ENCODE measurements at places on chromosomes 1 and 21. TPM values are rescaled to one million over a fixed set of nuclear protein-coding genes. Genes with fewer than 3 reads are reported as not detected.

Gene FCER1A
- total RNA-seq = 2.4 TPM

Gene PEX19
- total RNA-seq = 69.8 TPM

Gene LRRC71
- total RNA-seq = not detected

Gene NGF
- total RNA-seq = not detected

Gene CELA3B
- not detected for total RNA-seq

Gene TCHH
- 0.08 TPM for total RNA-seq

Gene TLCD4
- not detected for total RNA-seq

Gene MYBPH
- total RNA-seq = not detected

Gene KCNK2
- total RNA-seq = not detected

- no peak for DNase-seq
Observed at GRCh38 chr21:15894596-15894995, 164.8 kb downstream of the USP25 start.

DNA sequence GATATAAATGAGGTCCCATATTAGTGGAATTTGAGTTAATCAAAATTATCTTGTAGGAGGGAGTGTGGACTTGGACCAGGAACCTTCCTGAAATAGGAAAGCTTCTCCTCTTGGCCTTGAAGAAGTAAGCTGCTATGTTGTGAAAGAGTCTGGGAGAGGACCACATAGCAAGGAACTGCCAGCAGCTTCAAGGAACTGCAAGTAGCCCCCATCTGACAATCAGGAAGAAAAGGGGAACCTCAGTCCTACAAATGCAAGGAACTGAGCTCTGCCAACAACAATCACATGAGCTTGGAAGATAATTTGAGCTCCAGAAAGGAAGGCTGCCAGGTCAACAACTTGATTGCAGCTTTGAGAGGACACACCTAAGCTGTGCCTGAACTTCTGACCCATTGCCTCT is 8.2 kb upstream of the PRMT6 start:
- no peak for DNase-seq

DNA sequence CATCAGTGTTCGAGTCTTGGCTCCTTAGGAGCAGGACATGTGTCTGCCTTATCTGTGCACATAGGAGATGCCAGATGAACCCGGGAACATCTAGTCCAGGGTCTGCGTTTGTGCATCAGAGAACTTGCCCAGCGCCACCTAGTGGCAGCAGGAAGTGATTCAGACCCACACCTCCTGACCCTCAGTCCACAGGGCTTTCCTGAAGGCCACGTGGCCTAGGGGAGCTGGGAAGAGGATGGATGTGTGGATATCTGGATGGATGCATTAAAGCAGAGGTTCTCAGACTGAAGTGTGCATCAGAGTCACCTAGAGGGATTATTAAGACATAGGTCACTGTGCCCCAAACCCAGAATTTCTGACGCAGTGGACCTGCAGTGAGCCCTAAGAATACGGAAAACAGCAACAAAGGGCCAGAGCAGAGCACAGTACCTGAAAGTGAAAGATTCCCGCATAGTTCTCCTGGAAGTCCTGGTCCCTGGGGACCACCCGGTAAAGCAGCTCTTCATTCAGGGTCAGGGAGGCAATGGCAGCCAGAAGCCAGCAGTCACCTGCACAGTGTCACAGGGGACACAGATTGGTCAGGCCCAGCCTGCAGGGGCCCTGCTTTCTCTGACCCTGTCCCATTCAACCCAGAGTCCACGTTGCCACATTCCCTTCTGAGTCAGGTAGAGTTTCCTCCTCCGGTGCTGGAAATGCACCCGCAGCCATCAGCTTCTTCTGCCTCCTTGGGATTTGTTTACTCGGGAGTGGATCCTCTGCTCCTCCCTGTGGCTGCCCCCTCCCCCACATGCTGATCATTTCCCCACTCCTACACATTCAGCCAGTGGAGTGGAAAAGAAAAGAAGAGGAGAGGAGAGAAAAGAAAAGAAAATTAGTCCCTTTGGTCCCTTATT is 37.0 kb downstream of the CAPN8 start:
- no peak for DNase-seq

GRCh38 chr1:209645574-209646452 is 6.4 kb downstream of the LAMB3 start:
- no peak for DNase-seq

- DNase-seq = no peak
Observed at GRCh38 chr1:206002871-206003801, at the start of gene RAB7B. Gene RAB7B, minus strand, starts transcription at chr1:206003395. Its CDS starts 9,260 bp downstream, at chr1:205994135.

GRCh38 chr1:210669951-210670350 is 341.2 kb downstream of the HHAT start:
- DNase-seq = no peak

DNA sequence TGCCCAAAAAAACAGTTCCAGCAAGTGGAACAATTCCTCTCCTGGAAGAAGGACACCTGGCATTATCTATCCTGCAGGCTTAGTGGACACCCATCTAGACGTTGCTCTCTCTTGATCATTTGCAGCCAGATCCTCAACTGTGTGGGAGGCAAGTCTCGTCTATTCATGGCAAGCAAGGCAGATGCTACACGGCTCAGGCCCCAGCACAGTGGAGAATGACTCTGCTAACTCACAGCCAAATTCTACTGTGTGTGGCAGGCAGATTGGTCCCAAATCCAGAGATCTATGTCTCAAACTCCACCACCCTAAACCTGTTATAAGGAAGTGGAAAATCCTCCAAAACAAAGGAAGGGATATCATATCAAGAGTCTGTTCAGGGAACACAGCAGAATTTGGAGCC is 7.0 kb downstream of the TNNT2 start:
- DNase-seq = no peak

DNA sequence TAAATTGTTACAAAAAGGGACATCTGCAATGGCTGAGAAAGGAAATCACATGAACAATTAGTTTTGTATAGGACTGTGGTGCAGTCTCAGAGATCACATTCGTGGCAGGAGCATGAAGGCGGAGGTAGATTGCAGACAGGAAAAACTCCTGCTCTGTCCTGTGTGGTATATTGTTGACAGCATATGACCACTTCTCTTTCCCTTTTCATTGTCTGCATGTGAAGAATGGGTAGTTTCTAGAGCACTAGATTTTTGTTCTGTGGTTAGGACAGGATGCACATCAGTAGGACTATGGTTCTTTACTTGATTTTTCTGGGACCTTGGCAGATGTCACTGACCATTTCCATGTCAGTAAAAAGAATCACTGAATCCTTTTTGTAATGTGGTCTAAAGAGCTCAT is 625.9 kb upstream of the PKN2 start:
- no peak for DNase-seq

GRCh38 chr21:18776936-18777335 is 373.4 kb upstream of the TMPRSS15 start:
- no peak for DNase-seq

DNA sequence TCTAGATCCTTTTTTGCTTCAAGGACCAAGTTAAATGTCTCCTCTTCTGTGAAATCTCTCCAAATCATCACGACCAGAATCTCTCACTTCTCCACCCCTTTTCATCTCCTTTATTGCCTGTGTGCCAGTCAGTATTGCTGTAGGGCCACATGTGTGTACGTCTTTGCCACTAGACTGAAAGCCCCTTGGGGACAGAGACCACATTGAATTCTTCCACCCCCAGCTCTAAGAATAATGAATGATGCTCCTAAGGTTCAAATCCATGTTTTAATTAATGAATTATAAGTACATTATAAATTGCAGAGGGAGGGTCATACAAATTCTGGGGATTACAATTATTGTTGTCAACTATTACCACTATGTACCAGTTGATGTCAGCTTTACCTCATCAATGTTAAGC is 343.8 kb downstream of the USP25 start:
- no peak for DNase-seq

- DNase-seq = no peak
Observed at GRCh38 chr1:70003211-70003908, 202.0 kb downstream of the LRRC40 start.

- no peak for DNase-seq
Observed at GRCh38 chr1:57345916-57346315, 77.9 kb downstream of the DAB1 start.

DNA sequence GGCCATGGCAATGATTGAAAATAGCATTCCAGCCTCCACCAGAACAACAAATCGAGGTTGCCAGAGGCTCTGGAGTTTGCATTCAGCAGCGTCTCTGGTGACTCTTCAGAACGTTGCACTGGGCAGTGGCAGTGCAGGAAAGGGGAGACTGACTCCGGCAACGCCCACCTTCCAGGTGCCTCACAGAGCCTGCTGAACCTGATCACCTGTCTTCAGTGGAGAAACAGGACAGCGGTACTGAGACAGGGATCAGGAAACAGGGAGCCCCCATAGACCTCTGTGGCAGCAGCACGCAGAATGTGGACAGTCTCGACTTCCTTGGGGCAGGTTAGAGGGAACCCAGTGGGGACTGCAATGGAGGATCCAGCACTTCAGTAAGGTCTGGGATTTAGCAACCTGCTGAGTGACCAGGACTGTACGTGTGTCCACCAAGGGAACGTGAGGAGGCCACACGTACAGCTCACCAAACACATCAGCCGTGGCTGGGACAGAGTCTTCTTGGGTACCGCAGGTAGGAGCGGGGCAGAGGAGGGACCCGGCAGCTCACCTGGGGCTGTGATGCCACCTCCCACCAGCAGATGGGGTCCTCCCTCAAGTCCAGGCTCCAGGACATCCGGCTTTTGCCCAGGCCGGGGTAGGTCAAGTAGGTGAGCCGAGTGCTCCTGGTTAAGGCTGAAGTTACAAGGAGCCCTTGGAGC is 128.6 kb downstream of the PRDM2 start:
- no peak for DNase-seq

DNA sequence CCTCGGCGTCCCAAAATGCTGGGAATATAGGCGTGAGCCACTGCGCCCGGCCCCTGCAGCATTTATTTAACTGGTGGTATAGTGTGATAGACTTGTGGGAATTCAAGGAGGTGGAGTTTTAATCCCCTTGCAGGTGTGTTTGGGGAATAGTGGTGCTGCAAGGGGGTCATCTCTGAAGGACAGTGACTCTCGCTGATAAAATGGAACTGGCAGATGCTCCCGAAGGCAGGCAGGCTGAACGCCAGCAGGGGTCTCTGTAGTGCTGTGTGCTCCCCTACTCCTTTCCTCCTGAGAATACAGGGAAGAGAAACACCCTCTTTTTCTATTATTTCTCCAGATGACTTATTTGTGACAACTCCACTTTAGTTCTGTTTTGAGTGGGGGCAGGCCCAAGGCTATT is 4.0 kb downstream of the OSCP1 start:
- DNase-seq = no peak

- no peak for DNase-seq
Observed at GRCh38 chr21:44842721-44843445, 25.0 kb upstream of the SUMO3 start.

DNA sequence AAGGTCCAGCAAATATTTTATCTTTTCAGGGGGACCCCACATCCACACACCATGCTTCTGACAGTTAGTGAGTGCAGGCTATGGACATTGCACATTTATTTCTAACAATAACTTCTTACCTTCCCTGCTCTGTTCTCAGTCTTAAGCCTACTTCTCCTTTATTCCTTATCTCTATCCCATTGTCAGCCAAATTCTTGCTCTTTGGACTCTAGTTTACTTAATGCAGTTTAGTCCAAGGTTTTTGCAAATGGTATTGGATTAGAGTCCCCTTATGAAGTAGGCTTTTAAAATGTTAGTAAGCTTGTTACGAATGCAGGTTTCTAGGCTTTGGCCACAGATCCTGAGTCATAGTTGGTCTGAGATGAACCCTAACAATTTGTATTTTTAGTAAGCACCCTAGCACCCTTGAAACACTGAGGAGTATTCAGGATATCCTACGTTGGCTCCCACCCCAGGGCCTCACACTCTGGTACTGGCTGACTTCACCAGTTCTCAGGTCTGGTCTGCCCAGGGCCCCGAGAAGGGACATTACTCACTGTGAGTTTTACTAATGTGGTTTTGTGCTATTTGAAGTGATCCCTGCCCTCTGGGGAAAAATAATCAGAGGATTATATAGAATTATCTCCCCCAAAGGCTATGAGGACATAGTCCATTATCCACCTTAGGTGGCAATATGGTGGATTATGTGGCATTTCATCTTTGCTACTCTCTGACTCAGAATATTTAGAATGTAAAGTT is 239.5 kb downstream of the TGFB2 start:
- DNase-seq = no peak

GRCh38 chr1:237672748-237673147 is 218.0 kb downstream of the ZP4 start:
- DNase-seq = no peak

- no peak for DNase-seq
Observed at GRCh38 chr1:39632682-39633417, 6.6 kb downstream of the HEYL start.

- DNase-seq = no peak
Observed at GRCh38 chr1:9346566-9346965, 53.9 kb downstream of the SPSB1 start.

GRCh38 chr1:1573843-1574720 is 581 bp downstream of the SSU72 start:
- peak; percentile 79 for DNase-seq

DNA sequence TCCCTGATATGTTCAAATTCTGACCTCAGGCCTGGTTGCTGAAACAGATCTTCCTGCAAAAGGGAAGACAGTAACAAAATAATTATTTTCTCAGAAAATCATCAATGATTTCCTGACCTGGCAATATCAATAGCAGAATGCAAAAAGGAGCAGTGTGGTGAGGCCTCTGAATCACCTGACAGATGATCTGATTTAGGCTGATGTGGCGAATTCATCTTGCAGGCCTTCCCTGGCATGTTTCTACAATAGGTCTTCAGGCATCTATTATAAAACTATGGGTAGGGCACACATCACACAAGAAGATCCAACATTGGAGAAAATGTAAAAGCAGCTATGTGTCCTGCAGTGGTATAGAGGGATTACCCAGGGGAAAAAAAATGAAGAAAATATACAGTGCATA is 7.1 kb upstream of the MTF1 start:
- DNase-seq = no peak

DNA sequence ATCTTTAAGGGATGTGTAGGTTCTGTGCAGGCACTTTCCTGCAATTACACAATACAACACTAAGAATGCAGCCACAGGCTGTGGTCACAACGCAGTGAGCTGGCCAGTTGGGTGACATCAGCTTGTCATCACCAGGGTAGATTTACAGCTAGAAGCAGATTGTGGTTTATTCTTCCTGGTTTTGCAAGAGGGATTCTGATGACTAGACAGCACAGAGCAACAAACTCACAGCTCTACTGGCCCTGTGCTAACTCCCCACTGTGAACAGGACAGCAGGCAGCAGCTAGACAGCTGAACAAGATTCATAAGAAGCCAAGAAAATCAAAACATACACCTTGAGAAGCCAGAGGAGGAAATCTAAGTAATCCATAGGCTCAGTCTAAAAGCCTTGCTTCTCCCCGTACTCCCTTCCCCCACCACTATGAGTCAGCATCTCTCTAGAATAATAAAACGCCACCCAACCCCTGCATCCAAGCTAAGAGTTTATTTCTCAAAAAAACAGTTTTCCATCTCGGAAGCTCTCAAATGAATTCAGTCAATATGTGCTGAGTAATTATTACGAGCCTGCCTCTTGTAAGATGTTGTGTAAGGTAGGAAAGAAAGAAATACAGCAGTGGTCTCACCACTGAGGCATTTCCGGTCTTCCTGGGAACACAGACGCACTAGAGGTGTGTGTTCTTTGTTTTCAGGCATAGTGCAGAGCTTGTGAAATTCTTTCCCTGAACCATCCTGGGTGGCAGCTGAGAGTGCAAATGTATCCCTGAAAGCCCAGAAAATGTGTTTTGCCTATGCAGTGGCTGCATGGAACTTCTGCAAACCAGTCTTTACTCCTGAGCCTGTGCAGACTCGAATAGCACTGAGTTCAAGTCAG is 162.8 kb downstream of the NTPCR start:
- DNase-seq = peak; percentile 90
